ENCODE measurements at places on chromosomes 3 and 15.

DNA sequence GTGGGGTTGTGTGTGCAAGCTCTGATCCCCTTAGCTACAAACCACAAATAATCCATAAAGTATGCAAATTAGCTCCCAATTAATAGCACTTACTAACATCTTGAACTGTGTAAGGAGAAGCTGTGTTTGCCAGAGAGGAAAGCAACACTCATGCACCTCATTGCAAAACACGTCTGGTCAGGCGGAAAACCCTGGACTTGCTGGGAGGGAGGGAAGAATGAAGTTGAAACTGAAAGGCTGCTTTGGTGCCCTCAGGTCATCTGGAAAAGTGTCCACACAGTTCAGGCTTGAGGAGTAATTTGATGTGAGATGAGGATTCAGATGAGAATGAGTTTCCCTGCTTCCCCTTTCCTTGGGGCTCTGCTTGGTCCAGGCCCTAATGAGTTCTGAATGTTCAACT, 185.5 kb upstream of the ANKRD28 start:
- no peak for DNase-seq

DNA sequence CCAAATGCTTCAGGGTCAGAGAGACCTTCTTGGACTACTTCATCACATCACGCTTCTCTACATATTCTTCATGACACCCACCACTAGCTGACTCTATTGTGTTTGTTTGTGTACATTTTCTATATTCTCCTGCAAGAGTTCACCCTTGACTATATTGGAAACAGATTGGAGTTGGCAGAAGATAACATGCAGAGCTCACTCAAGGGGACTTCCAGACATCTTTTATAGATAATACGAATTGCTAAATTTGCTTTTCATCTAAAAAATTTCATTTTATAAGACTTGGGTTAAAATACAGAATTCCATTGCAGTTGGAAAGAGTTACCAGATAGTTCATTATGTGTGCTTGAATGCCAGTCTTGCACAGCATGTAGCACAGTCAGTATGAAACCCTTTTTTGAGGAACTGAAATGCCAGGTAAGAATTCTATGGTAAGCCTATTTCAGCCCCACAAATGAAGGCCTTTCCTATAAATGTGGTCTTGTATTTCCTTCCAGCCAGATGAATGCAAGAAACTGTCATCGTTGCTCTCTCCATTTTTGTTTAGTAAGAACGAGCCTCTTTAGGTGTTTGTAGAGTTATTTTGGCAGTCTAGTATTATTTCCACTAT, 177.6 kb downstream of the GHSR start:
- no peak for DNase-seq

GRCh38 chr3:53175613-53176540, 14.9 kb downstream of the PRKCD start:
- DNase-seq, result no peak

DNA sequence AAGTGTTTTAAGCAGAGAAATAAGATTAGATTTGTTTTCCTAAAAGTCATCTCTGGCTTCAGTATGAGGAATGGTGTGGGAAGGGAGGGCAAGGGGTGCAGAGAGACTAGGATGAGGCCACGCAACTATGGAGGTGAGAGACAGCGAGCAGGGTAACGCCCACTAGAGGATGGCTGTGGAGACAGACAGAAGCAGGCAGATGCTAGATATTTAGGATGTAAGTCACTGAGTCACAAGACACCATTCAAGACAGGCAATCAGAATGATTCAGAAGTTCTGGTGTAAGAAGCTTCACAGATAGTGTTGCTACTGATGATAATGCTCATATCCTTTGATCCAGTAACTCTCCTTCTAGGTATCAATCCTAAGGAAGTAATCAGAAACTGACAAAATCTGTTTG, 19.1 kb downstream of the HSPBAP1 start:
- DNase-seq, result no peak

DNA sequence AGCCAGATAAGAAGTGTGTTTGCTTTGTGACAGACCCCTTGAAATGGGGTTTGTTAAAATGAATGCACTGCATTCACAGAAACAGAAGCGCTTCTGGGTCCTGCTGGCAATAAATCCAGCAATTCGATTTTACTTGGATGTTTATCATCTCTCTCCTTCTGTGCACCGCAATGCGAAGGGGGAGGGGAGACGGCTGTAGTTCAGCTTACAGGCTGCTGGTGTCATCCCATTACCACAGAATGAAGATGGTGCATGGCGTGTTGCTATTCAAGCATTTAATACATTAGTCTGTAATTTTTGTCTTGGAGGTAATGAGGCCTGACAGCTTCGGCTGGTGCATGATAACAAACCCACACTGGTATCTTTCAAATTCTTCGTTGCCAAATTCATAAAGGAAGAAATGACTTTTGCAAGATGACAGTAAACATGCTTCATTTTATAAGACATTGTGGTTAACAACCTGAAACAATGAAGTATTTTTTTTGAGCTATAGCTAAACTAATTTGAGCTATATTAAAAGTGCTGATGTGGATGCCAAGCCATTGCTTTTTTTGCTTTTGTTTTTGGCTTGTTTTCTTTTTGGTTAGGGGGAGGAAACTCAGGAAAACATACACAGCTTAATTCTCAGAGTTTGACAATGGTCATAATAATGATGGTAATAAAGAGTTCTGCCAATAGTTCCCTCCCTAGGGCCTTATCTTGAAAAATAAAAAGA, 418.3 kb downstream of the OTOL1 start:
- DNase-seq, result peak; percentile 61

DNA sequence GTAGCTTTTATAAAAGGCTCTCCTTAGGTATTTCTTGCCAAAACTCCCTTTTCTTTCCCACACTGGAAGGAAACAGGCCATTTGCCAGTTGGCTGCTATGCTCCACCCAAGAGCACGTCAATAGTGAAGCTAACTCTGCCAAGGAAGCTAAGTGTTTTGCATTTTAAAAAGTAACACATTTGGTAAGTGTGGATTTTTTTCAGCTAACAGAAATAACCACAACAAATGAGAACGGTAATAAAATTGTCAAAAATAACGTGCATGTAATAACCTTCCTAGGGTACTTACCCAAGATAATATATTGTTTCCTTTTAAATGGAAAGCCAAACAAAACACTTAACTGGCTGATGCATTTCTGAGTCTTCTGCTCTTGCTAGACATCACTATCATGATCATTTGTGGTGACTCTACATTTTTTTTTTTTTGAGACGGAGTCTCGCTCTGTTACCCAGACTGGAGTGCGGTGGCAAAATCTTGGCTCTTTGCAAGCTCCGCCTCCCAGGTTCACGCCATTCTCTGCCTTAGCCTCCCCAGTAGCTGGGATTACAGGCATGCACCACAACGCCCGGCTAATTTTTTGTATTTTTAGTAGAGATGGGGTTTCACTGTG, 4.6 kb downstream of the DPP8 start:
- DNase-seq, result no peak

DNA sequence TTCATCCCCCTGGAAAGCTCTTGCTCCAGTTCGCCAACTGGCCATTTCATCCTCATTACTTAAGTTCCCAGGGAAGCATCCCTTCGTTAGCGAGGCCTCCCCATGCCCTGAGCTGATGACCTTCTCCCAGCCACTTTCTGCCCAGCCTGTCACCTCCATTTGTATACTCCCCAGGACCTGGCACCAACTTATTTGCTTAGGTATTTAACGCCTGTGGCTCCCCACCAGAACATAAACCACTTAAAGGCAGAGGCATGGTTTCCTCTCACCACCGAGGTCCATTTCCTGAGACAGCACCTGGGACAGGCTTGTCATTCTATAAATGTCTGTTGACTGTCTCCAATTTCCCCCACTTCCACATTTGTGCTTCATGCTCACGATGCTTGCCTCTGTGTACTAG, 189.0 kb downstream of the ZNF621 start:
- no peak for DNase-seq

- no peak for DNase-seq
Observed at GRCh38 chr3:14890476-14890875, 56.9 kb upstream of the NR2C2 start.

DNA sequence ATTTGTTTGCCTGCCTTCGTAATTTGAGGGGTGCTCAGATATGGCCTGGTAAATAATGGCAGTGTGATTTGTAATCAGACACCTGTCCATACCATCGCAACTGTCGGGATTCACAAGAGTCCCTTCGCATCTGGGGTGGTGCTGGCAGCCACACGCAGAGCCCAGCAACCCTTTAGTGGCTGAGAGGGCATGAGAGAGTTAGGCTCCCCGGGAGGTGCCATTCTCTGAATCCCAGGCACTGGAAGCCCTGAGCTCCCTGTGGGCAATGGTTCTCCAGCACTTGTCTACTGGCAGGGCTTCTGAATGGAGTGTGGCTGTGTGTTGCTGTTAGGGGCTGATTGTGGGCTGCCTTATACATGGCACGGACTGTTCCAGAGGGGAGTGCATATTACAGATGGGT, 230.1 kb downstream of the EBLN2 start:
- DNase-seq, result no peak

GRCh38 chr3:134078169-134078831, 48.6 kb upstream of the SLCO2A1 start:
- DNase-seq, result no peak

- no peak for DNase-seq
Observed at GRCh38 chr3:42490243-42490642, 12.2 kb upstream of the VIPR1 start.

DNA sequence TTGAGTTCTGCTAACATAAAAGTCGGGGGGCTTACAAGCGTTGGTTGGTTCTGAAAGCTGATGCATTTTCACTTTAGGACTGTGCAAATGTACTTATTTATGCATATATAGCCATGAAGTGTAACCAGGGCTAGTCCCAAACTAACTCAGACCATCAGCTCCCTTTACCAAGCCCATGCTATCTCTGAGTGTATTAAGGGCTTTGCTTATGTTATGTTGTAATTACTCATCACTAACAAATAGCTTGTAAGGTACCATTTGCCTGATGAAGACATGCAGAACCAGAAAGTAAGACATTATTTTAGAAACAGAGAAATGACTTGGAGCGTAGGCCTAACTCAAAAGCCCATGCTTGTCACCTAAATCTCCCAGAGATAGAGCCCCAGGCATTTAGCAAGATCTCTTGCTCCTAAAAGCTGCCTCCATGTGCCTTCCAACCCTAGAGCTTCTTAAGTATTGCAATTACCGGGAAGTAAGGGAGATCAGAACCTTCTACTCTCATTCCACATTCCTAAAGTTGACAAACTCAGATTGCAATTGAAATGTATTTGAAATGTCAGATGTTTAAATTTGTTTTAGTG, 362.9 kb upstream of the RBMS3 start:
- DNase-seq, result no peak

DNA sequence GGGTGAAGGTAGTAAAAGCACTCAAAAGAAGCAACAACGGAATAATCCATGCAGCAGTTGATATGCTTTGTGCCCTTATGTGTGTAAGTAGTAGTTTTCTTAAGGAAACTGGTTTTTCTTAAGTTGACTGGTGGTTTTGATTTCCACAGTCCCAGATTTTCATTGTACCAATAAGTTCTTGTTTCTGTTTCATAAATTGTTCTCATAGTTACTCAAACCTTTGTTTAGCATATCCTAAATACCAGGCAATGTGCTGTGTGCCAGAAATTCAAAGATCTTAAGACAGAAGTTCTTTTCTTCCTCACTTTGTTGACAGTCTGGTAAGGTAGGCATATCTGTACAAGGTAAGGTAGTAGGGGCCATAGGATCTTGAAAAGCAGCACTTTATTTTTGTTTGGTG, 40.0 kb downstream of the DNAJC13 start:
- no peak for DNase-seq

- no peak for DNase-seq
Observed at GRCh38 chr3:152718810-152719209, 116.1 kb upstream of the P2RY1 start.

DNA sequence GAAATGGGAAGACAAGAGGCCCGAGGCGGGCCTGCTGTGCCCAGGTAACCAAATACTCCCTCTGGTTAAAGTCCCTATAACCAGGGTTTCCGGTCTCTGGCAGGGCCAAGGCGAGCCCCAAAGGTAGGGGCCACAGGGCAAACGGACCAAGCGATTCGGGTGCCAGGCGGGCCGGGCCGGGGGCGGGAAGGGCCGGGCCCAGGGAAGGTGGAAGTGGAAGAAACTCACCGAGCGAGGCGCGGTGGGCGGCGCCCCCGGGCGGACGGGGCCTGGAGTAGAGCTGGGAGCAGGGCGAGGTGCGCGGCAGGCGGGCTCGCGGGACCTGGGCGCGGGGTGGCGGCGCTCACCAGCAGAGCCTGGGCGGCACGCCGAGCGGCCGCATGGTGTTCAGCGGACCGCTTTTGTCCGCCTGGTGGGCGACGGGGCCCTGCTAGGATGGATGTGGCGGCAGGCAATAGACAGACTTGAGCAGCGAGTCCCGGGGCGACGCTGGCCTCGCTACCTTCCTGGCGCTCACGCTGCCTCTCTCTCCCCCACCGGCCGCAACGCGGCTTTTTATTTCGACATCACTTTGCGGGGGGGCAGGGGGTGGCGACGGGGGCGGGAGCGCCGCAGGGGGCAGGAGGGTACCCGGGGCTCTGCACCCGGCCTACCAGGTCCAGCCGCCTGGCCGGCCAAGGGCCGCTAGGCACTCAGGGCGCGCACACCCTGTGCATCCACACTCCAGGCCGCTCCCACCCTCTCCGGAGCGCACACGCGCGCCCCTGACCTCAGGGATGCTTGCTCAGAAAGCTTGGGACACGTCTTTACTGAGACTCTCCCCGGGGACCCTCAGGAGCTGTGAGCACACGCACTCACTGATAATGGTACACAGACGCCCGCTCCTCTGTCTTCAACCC, at the start of gene GATA2:
Gene GATA2, minus strand, starts transcription at position 531 of the 899 bp plus-strand sequence. CDS start 6,170 bp downstream, outside the sequence.
- DNase-seq, result no peak

DNA sequence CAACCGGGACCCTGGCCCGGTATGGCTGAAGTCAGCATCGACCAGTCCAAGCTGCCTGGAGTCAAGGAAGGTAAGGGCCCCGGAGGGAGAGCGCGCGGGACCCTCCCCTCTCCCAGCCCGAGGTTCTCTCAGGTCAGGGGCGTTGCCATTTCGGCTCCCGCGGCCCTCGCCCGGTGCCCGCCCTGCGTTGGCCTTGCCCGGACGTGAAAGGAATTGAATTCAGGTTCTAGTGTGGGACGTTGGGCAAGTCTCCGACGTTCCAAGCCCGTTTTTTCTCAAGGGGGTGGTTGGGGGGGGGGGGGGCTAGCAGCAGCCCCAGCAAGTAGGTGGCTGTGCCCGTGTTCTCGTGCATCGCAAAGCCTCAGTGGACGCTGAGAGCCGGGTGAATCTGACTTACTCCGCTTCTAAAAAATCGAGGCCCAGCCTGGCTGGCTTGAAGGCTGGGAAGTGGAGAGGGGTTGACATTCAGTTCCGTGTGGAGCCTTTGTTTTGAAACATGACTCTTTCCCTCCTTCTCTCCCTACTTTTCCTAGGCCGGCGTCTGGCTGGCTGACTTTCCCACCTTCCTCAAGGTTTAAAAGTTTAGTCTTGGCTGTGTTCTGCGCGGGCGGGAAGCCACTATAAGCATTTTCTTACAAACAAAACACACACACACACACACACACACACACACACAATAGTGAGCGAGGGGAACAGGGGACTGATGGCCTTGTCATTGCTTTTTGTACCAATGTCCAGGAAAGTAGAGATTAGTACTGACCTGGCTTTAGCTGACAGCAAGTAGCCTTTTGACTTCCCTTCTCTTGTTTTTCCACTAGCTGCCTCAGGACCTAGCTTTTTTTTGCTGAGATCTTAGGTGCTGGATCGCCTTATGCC, at the start of gene UTS2B:
Gene UTS2B, minus strand, starts transcription at position 873 of the 876 bp plus-strand sequence. CDS start 48,337 bp downstream, outside the sequence.
- DNase-seq, result no peak

- no peak for DNase-seq
Observed at GRCh38 chr3:179082416-179082815, 10.8 kb upstream of the ZMAT3 start.

All from smooth muscle cell of the brain vasculature (primary cell).